Adipocyte (in vitro differentiated cells): ENCODE measurements at places on chromosomes 3 and 15.
A peak's percentile ranks its signal among the peaks of the same experiment; 100 is the strongest.

GRCh38 chr15:50783895-50784294, 18.4 kb upstream of the SPPL2A start:
- no peak for DNase-seq

- peak; percentile 41 for DNase-seq
These were observed 3.0 kb downstream of the PLSCR4 start for GRCh38 chr3:146247911-146248310.

DNA sequence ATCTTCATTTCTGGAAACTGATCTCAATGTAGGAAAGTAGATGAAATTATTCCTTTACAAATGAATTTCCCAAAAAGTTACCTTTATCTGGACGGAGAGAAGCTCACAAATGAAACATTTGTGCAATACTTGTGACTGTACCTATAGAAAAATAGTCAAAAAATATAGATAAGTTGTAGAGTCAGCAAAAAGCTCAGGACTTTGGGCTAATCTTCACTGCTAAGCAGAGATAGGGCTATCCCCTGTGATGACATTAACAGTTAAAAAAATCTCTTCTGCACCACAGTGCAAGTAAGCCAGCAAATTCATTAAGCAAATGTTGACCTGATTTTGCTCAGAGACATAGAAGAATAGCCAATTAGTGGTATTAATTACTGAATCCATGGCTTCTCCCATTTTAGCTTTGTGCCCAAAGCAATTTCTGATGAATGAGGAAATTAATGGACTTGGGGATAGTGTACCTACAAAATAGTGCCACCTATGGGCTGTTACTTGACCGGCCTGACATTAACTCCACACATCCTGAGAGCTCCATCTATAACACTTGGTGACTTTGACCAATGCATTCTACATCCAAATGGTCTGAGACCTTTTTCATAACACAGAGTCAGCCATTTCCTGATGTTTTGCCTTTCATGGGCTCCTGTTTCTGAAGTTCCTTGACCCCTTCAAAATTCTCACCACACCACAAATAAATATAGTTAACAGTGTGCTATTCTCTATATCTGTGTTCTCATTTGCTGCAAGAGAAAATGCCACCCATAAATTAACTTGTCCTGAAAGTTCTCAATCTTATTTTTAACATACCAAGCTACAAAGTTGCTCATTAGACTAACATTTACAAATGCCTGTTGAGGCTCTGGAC, 105.0 kb downstream of the SSR3 start:
- DNase-seq, result peak; percentile 21

DNA sequence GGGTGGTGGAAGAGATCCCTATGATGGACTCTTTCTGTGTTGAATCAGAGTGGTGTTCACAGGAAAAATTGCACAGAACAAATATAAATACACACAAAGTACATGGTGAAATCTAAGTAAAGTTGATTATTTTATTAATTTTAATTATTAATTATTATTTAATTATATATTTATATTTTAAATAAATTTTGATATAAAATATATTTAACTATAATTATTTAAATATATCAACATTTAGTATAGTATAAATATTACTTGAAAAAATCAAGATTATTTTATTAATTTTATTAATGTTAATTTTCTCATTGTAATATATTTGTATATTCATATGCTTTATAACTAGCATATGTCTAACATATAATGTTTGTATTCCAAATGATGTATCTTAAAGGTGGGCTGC, 11.3 kb upstream of the ATP10A start:
- no peak for DNase-seq

GRCh38 chr3:55519019-55519418, 31.9 kb upstream of the WNT5A start:
- DNase-seq, result peak; percentile 71

DNA sequence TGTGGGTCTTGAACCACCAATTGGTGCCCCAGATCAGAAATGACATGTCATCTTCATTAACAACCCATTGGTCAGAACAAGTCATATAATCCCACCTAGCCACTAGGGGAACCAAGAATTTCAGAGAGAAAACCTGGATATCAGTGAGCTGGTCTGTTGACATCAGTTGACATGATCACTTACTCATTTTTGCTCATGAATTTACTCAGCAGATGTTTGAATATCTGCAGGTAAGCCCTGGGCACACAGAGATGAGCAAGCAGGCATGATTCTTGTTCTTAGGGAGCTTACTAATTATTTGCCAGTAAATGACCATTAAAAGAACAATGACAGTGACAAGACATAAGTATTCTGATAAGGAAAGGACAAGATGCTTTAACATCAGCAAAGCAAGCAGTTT, 64.3 kb upstream of the PLCL2 start:
- no peak for DNase-seq

GRCh38 chr3:40047406-40047805, 238.0 kb downstream of the MYRIP start:
- DNase-seq, result peak; percentile 72

DNA sequence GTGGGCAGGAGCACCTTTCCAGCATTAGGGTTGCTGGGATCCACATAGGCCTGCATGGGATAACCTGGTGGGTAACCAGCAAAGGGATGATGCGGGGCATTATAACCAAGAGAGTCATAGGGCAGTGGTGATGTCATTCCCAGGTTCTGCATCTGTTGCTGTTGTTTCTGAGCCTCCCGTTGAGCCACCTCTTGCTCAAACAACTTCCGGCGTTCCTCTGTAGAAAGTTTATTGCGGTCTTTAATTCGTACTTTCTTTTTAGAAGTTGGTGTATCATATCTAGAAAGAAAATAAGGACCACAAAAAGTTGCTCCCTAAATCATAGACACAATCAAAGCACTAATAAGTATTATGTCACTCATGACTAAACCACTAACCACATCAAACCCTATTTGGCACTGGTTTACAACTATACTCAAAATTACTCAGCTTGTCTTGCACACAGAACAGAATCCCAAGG, 77.8 kb downstream of the NBEAL2 start:
- no peak for DNase-seq

DNA sequence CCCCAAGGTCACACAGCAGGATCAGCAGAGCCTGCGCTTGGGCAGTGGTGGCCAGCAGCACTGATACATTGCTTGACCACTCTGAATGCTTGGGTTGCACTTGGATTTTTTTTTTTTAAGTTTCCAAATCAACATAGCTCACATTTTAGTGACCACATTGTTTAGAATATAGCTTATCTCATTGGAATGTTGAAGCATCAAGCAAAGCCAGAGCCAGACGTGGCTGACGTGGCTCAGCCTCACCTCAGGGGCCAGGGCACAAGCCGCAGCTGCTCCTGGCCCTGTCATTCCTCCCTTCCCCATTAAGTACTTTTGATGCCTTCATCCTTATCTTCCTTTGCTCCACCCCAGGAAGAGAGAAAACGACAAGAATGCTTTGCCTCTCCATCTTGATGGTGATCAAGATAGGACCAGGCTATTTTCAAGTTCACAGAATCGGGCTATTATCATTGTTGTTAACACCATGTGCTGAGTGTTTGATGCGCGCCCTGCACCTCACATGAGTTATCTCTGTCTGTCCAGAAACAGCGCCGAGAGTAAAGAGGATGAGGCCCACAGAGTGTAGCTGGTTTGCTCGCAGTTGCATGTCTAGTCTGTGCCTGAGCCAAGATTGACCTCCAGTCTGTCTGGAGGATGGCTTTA, 75.8 kb downstream of the AAGAB start:
- DNase-seq, result peak; percentile 92

DNA sequence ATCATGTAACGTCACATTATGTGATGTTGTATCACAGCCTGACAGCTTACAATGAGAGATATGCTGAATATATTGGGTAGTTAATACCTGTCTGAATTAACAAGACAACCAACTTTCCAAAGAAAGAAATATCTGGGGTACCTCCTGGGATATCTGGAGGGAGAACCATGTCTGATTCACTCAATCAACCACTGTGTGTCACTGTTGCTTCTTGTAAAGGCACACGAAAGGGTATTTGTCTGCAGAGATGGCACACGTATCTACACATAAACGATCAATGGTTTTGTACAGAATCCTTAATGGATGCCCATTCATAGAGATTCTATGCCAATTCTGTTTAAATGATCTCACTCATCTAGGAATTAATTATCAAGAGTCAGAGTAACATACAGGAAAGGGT, 252.1 kb upstream of the TMCO5A start:
- DNase-seq, result peak; percentile 8

GRCh38 chr15:81223346-81223971, 26.8 kb downstream of the IL16 start:
- no peak for DNase-seq

DNA sequence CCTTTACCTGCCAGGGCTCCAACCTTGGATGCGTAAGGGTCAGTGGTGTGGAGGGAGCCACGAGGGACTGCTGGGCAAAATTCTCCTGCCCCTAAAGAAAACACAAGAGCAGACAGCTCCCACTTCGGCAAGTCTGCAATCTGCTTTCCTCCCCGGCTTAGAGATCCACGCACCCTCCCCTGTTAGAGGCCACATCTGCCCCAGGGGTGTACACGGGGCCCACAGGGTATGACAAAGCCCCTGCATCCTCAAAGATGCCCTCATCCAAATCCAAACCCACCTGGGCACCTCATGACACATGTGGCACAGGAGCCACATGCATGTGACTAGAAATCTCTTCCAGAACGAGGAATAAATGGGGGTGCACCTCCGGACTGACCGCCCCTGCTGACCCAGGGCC, 25.5 kb downstream of the ZXDC start:
- no peak for DNase-seq

- no peak for DNase-seq
These were observed 866.3 kb downstream of the ROBO1 start for GRCh38 chr3:78901544-78901943.
